ENCODE measurements at places on chromosomes 4 and X.

DNA sequence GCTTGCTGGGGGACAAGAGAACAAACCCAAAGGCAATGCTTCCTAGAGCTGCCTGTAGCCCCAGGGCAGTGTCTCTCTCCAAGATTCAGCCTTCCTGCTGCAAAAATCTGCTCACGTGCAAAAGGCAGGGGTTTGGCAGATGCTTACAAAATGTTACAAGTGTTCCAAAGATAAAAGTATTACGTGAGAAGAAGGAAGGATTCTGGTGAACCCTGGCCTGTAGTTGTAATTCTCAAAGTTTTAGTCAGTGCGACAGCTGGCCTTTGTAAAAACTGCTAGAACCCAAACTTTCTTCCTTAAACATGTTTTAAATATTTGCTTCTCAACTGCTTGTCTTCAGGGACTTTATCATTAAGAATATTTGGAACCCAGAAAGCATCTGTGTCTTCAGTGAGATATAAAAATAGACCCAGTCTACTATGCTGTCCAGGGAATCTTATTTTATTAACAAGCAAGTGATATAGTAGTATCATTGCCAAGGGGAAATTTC is 232.3 kb downstream of the FRMPD4 start:
- no peak for DNase-seq

DNA sequence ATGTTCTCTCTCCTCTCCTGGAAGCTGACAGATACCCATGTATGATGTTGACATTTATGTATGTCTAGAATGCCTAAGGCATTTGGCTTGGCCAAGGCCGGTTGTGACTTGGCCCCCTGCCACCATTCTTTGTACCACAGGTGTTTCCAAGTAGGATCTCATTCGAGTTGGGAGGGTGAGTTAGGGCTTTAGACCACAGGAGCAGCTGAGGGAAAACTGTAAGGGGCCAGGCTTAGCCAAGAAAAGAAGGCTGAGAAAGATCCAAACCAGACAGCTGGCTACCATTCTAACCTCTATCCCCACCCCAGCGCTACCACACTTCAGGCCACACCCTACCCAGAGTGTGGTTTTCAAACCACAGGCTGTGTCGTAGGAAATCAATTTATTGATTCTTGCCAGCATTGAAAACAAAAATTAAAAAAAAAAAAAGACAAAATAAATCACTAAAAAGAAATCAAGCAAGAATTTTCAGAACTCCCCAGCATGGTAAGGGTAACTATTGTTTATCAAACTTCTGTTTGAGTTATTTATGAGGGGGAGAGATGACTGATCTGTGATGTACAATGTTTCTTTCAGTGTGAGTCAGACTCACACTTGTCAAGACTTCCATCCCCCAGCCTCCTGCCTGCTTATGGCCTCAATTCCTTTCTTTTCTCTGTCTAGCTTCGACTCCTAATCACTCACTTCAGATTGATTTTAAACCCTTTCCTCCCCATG is 9.9 kb downstream of the TMSB4X start:
- DNase-seq: peak; percentile 78

DNA sequence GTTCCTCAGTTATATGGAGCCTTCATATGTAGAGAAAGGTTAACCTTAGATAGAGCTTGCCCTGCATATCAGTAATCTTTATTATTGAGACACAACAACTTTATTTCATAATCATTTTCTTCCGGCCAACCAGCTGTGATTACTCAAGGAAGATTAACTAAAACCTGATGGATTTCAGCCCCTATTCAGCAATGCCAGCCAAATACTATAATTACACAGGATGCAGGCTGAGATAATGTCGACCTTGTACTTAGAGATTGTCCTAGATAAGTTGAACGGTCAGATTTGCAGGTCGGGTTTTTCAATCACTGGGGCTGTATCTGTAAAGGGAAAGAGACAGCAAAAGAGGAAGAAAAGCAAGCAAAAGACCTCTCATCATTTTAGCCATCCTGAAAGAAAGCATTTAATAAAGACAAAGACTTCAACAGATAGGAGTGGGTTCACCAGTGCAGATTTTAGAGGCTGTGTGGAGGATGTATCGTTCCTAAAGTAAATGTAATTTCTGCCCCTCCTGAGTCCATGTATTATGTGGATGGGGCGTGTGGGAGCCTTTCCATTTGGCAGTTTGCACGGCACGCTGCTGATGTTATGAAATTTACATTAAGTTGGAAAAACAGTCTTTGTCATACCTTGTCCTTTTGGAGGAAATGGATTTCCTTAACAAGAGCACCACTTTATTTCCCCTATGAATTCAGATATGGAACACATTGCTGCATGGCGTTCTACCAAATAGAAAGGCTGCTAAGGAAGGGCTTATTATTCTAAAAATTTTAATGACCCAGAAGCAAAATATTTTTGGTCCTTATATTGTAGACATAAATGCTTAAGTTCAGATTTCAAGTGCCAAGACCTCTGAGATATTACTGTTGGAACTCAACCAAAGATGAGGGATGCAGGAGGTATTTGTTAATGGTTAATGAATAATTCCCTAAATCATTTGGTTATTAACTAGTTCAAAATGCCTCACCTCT is 496.7 kb downstream of the SPRY1 start:
- peak; percentile 66 for DNase-seq

DNA sequence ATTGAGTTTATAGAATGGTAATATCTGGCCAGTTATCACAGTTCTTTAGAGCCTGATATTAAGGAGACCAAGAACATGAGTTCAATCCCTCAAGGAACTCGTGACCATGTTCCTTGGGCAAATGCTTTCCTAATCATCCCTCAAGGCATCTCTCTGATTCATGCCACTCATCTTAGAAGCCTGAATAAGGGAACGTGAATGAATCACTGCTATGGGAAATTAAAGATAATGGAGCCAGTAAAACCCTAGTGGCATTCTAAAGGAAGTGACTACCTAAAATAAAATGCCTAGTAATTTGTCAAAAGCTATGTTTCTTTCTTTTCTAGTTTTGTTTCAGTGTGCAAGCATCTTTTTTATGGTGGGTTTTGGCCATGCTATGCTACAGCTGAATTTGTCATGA is 1161.3 kb downstream of the C4orf33 start:
- DNase-seq: peak; percentile 58

GRCh38 chr4:75179510-75179909 is 246.6 kb downstream of the PARM1 start:
- DNase-seq: no peak

DNA sequence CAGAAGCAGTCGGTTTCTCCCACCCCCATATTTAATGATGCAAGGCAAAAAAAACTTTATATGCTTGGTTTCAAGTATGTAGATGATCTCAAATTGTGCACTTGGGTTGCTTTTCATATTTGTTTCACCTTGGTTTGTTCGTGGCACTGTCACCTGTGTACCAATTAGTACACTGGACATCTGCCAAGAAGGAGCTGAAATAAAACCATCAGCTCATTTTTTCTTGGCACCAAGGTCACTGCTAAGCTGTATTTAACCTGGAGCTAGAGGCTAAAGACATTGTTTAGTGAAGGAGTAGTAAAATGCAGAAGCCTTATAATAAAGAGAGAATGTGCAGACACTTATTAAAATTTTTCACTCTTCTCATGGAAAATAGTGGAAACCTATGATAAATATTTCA is 430.8 kb downstream of the ARHGAP24 start:
- no peak for DNase-seq

- DNase-seq: no peak
Measured at GRCh38 chrX:139532834-139533233, 2.3 kb downstream of the F9 start.

- DNase-seq: no peak
Measured at GRCh38 chrX:124113621-124114600, 152.4 kb downstream of the STAG2 start.

GRCh38 chr4:79917246-79917645 is 155.8 kb downstream of the ANTXR2 start:
- peak; percentile 52 for DNase-seq

DNA sequence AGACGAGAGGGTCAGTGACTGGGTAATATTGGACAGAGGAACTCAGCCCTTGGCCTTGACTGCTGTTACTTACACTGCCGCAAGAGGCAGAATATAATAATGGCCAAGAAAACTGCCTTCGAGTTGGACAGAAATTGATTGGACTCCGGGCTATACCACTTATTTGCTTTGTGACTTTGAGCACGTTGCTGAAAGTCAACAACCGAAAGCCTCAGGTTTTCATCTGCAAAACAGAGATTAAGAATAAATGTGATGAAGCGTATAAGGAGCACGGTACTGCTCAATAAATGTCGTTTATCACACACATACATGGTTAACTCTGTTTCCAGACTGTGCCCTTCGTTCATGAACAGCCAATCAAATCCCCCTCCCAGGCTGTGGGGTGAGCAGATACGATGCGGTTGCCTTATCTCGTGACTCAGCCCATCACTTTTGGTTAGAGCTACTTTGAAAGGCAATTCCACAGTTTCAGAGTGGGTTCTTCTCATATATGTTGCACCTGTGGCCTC is 91.6 kb downstream of the TSPAN7 start:
- DNase-seq: no peak

GRCh38 chrX:36414056-36414455 is 494.5 kb downstream of the CFAP47 start:
- no peak for DNase-seq

DNA sequence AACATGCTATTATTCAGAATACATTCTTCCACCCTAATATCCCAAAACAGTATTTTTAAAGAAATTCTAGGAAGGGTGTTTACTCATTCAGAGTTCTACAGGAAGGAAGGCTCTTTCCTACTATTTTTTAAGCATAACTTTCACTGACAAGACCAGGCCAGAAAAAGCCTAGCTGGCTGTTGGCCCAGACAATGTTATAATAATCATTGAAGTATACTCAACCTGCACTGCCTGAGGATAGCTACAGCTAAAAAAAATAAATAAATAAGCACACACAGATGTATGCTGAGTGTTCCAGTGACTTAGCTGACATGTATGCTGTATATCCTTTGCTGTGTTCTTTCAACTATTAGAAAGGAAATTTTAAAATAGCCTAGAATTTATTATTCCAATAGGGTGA is 145.8 kb upstream of the SPRY1 start:
- DNase-seq: no peak

DNA sequence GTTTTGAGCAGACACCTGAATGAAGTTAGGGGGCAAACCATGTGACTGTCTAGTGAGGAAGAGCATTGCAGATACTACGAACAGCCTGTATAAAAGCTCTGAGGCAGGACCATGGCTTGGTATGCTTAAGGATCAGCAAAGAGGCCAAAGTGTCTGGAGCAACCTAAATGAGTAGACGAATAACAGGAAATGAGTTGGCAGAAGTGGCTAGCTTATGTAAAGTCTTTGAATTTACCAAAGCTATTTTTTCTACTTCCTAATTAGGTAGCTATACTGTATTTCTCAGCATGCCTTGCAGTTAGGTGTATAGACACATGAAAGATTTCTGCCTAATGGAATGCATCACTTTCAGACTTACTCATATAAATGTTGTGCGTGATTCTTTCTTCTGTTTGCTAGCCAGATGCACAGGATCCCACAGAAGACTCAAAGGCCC is 9.3 kb upstream of the GPRIN3 start:
- peak; percentile 50 for DNase-seq

- DNase-seq: no peak
Measured at GRCh38 chr4:39061457-39061856, 575 bp upstream of the KLHL5 start.

Measured in kidney tubule cell (primary cell).